Panc1 (cell line): ENCODE measurements at places on chromosomes 3 and 15.

- DNase-seq, result no peak
These were observed 170.4 kb downstream of the ZMAT3 start for GRCh38 chr3:178901204-178901603.

- no peak for DNase-seq
These were observed 861.8 kb downstream of the SQOR start for GRCh38 chr15:46496491-46497115.

DNA sequence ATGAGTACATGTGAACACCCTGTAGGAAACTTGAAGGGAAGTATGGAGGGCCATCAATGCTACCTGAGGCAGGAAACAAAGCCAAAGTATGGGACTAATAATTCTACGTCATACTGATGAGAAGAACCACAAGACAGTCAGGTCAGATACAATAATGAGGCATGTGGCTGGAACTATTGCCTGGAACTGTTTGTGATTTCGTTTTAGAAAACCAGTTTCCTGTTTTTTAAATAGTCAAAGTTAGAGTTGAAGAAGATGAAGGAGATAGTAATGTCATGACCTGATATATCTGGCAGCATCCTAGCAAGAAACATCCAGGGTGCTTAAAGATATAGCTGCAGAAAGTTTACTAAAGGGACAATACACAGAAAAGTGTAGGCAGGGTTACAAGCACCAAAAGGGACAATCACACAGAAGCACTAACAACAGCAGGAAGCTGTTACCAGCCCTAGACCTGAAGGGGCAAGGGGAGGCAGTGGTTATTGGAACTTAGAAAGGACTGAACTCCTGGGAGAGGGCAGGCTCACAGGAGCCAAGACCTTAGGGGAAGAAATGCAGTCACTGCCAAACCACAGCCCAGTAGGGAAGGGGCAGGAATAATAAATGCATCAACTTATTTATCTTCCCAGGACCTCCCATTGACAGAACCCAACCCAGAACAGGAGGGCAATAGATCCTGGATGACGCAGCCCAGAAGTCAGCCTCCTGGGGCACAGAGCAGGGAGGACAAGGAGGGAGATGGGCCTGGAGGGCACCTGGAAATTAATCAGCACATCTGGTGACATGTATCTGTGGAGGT, 302.1 kb upstream of the STT3B start:
- no peak for DNase-seq

GRCh38 chr3:195159117-195159813, 111.7 kb downstream of the XXYLT1 start:
- DNase-seq, result no peak

- DNase-seq, result no peak
These were observed 263.4 kb upstream of the ST8SIA2 start for GRCh38 chr15:92130244-92130643.

GRCh38 chr3:151278230-151278629, at the start of gene P2RY14:
TSS of gene P2RY14 (minus strand) at chr3:151278542. CDS start at chr3:151214316, 64,226 bp downstream.
- no peak for DNase-seq

GRCh38 chr3:28476194-28476593, 127.6 kb upstream of the AZI2 start:
- DNase-seq, result no peak

DNA sequence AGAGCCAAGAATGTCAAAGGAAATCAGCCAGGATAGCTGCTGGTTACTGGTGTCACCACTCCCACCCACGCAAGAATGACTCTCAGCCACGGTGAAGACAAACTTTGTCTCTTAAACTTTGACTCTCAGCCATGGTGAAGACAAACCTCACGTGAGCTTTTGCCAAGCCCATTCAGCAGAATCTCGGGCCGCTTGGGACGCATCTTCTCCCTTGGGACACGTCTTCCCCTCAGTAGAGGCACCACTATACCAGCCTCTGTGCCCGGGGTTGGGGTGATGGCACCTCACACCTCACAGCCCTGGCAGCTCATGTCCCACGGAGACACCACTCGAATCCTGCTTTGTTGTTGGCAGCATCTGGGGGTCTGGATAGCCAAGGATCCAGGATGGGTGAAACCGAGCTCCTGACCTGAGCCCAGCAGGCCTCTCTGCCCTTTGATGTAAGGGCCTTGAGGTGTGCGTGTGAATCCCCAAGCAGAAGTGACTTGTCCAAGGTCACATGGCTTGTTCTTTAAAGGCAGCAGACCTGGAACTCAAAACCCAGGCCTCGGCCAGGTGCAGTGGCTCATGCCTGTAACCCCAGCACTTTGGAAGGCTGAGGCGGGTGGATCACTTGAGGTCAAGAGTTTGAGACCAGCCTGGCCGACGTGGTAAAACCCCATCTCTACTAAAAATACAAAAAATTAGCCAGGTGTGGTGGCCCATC, 21.8 kb downstream of the RBPMS2 start:
- no peak for DNase-seq

DNA sequence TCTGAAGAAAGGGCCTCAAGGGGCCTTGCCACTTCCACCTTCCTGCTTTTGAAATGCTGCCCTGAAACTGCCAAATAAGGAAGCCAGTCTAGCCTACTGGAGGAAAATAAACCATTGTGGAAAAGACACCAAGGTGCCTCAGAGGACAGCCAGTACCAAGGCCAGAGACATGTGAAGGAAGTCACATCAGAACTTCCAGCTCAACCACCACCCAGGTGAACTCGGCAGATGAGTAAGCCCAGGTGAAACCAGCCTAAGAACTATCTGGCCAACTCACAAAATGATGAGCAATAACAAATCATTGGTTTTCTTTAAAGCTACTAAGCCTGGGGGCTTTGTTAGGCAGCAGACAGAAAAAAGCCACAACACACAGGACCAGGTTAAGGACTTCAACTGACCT, 103.0 kb downstream of the MAGI1 start:
- no peak for DNase-seq

DNA sequence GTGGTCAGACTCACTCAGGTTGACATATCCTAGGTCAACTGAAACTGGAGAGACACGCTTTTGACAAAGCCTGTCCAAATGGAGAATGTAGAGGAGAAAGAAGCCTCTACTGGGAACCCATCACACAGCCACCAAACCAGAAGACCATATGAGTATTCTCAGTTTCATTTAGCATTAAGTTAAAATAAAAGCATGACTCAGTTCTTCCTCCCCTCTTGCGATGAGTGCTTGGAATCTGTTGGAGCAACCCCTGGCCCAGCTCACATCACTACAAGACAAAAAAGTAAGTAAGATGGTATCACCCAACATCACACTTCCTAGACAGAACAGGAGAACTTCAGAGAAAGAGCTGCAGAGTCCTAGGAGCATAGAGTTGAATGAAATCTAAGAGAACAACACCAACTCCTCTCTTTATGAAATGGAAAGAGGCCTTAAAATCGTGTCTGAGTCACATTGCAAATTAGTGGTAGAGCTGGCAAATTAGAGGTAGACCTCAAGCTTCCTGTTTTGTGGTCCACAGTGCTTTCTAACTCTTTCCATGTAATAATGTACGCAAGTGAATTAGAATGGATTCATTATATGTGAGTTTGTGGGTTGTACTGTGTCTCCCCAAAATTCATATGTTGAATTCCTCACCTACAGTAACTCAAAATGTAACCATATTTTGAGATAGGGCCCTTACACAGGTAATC, 51.2 kb downstream of the FGF12 start:
- no peak for DNase-seq

DNA sequence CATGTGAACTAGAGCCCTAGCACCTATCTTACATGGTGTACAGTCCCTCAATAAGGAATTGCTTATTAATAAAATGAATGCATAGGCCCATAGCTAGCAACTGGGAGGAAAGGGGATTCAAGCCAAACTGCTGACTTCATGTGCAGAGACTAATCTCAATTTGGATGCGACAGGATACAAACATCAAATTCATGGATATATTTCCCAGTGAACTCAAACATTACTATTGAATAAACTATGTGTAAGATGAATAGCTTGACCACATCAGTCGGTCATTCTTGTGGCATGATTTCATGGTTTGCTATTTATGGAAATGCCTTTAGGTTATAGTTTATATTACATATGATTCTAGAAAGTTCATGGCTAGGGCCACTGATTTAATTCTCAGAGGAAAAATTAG, 268.6 kb upstream of the SLITRK3 start:
- no peak for DNase-seq

DNA sequence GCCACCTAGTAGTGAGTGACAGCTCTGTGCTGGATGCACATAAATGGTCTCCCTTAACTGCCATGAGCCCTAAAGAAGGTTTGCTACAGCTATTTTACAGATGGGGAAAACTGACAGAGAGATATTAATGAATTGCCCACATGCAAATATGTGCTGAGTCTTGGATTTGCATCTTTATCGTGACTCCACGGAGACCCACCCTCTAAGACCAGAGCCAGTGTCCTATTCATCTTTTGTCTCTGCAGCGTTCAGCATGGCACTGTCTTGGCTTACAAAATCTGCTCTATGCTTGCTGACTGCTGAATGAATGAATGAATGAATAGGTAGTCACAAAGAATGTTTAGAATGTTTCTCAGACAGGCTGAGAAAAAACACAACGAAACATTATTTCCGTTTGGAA, 48.3 kb downstream of the BTD start:
- DNase-seq, result no peak

DNA sequence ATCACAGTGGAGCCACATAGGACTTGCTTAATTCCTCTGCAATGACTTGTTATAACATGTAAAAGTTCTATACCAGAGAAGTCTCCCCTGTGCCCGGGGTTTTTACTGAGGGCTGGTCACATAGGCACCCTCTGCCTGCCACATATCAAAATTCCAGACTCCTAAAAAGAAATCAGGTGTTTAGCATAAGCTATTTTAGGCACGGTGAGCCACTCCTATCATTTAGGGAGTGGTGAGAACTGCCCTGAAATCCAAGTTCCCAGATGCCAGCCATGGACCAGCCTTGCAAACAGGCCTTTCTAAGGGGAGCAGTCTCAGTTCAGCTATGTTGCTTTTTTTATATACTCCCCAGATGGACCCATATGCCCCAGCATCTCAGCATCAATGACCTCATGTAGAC, 130.3 kb downstream of the THSD4 start:
- DNase-seq, result no peak

GRCh38 chr15:70902107-70902506, 9.5 kb downstream of the LRRC49 start:
- no peak for DNase-seq

GRCh38 chr3:126540951-126541627, 17.1 kb downstream of the CHST13 start:
- no peak for DNase-seq

DNA sequence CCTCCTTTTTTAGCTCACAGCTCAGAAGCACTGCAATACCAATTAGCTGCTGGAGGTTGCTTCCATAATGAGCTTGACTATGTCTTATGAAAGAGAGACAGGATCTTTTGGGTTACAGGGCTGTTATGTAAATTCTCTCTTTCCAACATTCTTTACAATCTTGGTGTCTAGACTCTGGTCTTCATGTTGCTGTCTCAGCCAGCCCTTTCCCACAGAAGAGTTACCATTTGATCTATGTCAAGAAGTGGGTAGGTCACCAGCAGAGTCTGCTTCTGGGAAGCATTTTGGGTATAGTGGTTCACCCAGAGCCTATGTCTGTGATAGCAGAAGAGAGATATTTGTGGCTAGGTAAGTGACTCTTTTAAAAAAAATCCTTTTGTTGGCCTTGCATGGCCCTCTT, 234.5 kb downstream of the SATB1 start:
- no peak for DNase-seq

GRCh38 chr15:85746641-85747040, 48.1 kb downstream of the KLHL25 start:
- DNase-seq, result no peak

- no peak for DNase-seq
These were observed 88.8 kb upstream of the RARB start for GRCh38 chr3:25339225-25339624.
